ENCODE measurements at places on chromosomes 4 and X.

GRCh38 chrX:46865281-46865680 lies 28.4 kb downstream of the RP2 start:
- DNase-seq = no peak

DNA sequence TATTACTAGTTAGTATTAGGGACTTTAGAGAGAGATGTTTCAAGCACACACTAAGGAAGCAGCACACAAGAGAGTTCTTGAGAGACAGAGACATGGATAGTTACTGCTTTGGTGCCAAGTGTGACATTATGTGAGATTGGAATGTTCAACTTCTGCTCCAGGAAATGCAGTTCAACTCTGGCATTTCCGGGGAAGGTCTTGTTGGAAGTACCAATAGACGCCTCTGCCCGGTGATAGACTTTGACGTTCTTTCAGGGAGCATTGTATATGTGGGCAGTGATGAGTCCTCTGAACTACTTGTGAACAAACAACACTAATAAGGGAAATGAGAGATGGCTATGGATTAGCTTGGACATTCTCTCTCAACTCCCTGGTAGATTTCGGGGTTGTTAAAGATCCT lies 638.1 kb upstream of the BOD1L1 start:
- DNase-seq = no peak

- DNase-seq = no peak
Observed at GRCh38 chr4:101067383-101067782, 279.9 kb downstream of the PPP3CA start.

DNA sequence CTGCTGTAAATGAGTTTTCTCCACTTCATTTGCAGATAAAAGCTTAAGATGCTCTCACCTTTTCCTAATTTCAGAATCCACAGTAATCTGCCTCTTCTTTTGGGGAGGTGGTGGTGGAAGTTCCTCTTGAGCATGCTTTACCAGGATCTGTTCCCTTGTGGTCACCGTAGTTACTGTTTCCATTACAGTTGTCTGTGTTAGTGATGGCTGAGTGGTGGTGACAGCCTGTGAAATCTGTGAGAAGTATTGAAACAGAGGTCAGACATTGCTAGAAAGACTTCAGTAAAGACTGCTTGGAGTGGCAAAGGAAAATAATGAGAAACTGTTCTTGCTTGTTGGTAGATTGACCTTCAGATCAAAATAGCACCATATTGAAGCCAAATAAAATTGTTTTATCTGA lies 666.2 kb downstream of the DMD start:
- DNase-seq = no peak

DNA sequence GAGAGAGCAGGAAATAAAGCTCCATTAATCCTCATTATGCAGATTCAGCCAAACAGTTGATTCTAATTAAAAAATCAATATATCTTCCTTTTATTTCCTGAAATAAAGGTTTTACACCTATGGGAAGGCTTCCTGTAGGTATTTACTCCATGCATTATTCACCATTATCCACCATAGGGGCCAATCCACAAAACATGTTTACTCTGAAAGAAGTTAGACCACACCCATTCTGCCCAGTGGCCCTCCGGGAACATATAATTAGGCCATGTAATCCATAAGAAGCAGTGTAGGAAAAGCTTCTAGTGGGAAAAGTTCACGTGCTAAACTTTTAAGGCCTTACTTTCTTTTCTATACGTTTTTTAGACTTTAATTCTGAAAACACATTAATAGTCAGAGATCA lies 57.7 kb downstream of the SAT1 start:
- DNase-seq = peak; percentile 25

DNA sequence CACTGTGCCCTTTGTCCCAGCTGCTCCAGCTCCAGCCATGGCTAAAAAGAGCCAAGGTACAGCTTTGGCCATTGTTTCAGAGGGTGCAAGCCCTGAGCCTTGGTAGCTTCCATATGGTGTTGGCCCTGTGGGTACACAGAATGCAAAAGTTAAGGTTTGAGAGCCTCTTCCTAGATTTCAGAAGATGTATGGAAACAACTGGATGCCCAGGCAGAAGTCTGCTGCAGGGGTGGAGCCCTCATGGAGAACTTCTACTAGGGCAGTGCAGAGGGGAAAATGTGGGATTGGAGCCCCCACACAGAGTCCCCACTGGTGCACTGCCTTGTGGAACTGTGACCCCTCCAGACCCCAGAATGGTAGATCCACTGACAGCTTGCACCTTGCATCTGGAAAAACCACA lies 70.9 kb upstream of the MSX1 start:
- DNase-seq = no peak

DNA sequence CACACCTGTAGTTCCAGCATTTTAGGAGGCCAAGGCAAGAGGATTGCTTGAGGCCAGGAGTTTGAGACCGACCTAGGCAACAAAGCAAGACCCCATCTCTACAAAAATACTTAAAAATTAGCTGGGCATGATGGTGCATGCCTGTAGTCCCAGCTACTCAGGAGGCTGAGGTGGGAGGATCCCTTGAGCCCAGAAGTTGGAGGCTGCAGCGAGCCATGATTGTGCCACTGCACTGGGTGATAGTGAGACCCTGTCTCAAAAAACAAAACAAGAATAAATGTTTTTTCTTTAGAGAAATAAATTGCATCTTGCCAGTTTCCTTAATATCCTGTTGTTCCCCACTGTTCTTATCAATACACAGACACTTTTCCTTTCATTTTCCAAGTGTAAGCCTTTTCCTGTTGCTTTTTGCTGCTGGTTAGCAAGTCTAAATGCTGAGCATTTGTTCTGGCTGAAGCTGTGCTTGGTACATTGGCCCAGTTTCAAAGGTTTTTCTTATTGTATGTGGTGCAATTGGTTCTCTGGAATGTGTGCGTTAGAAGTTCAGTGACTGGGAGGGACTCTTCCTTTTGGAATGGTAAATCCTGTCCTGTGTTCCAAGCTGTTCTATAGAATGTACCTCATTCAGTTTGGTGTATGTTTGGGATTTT lies 98.2 kb downstream of the AFF1 start:
- DNase-seq = no peak

DNA sequence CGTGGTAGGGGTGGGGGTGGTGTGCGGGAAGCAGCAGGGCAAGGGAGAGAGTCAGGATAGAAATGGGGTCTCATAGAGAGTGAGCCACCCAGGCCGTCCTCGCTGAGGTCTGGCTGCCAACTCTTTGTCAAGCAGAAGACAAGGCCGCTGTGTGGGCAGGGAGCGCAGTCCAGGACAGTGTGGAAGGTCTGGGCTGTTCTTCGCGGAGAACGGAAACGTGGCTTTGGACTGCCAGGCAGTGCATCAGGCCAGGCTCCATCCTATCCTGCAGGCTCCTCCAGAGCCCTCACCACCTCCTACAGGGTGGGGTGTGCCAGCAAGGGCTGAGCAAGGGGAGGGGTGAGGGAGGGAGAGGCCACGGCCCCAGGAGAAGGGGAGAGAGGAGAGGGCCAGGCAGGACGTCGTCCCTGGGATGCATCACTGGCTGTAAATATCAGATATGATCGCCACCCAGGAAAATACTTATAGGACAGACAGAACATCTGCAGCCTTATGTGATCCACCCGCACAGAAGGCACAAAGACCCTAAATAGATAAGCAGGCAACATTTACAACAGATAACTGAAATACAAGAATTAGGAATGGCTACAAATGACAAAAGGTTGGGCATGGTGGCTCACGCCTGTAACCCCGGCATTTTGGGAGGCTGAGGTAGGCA lies 85.3 kb downstream of the ABLIM2 start:
- DNase-seq = no peak

GRCh38 chrX:1592470-1593142 lies 1.2 kb downstream of the AKAP17A start:
- no peak for DNase-seq

DNA sequence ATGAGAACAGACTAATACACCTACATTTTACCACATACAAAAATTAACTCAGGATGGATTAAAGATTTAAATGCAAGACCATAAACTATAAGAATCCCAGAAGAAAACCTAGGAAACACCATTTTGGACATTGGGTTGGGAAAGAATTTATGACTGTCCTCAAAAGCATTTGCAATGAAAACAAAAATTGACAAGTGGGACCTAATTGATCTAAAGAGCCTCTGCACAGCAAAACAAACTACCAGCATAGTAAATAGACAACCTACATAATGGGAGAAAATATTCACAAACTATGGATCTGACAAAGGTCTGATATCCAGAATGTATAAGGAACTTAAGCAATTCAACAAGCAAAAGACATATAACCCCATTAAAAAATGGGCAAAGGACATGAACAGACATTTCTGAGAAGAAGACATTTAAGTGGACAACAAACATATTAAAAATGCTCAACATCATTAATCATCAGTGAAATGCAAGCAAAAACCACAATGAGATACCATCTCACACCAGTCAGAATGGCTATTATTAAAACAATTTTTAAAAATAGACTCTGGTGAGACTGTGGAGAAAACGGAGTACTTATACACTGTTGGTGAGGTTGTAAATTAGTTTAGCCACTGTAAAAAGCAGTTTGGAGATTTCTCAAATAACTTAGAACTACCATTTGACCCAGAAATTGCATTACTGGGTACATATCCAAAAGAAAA lies 221.7 kb upstream of the DIPK2B start:
- DNase-seq = no peak

DNA sequence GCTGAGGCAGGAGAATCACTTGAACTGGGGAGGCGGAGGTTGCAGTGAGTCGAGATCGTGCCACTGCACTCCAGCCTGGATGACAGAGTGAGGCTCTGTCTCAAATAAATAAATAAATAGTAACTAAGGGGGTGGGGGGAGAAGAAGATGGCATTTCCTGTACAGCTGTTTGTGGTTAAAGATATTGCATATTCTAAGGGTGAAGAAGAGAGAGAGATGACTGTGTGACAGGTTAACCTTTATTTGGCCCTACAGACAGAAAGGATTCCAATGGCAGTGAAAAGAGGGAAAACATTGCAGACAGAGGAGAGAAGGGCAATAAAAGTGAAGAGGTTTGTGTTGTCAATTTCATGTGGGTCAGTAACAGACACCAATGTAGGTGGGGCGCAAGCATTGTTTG lies 9.4 kb downstream of the TASL start:
- no peak for DNase-seq

- no peak for DNase-seq
Observed at GRCh38 chr4:8855818-8856245, 15.8 kb downstream of the HMX1 start.

GRCh38 chr4:124179506-124180186 lies 532.9 kb downstream of the ANKRD50 start:
- DNase-seq = no peak

DNA sequence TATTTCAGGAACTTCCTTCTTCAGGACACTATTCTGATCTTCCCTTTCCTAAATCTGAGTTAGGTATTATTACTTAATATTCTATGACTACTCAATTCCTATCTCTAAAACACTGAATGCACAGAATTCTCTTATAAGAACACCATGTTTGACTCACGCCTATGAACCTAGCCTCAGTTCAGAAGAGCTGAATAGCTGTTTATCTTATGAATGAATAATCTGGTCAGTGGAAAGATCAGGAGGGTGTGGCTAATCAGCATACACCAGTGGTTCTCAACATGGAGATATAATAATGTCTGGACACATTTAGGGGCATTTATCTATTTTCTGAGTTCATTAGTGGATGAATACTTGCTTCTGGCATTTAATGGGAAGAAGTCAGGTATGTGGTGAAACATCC lies 24.2 kb downstream of the EPHA5 start:
- no peak for DNase-seq

DNA sequence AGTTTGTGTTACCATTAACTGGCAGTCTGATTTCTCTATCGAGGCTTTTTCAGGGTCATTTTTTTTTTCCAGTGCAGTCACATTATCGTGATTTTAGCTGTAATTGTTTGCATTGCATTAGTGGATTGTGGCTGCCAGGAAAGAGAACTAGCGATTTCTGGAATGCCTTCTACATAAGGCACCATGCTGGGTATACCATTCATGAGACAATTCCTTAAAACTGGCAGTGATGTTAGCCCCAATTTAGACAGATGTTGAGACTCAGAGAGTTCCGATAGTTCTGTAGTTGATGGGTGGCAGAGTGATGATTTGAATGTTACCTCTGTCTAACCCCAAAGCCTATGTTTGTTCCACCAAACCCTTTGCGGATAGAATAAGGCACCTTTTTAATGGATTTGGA lies 175.4 kb upstream of the TENM3 start:
- DNase-seq = no peak

DNA sequence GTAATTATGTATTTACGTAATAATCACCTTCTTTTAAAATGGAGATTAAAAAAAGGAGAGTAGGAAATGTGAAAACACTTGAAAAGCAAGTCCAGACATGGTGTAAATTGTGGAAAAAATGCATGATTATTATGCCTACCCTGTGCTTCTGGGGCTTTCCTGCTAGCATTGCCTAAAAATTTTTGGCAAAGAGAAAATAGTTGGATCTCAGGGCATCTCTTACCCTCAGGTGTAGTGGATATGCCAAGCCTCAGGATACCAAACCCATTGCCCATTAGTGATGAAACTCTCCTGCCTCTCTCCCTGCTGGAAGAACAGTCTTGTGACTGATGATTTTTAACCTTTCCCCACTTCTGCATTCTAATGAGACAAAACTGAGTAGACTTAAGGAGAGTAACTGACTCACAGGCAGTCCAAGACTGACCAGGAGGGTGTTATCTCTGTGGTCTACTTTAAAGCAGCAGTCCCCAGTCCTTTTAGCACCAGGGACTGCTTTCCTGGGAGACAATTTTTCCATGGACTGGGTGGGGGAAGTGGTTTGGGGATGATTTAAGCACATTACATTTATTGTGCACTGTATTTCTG lies 174.6 kb downstream of the ZNF330 start:
- no peak for DNase-seq

- DNase-seq = no peak
Observed at GRCh38 chrX:109600237-109600651, 24.7 kb downstream of the KCNE5 start.

DNA sequence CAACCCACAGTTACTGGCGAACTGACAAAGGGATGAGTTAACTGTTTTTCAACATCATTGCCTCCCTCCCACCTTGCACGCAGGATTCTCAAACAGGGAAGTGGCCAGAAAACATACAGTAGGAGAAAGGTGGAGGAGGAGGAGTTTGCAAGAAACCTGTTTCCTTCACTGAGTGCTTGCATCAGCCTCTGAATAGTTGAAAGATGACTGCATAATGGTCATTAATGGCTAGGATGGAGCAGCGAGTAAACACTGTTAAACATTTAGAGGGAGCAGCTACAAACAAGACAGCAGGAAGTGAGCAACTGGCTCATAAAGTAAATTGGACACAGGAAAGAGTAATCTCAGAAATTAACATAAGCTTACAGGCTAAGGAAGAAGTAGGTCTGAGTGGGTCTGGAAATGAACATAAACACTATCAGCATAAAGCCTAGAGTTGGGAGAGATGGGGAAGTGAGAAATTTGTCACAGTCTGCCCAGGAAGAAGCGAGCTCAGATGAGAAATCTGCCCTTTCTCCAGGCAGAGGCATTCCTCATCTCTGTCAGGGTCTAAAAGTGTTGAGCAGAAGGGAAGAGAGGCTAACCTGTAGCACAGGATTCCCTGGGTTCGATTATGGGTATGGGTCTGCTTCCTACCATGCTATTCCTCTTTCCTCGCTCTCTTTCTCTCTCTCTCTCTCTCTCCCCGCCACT lies 38.6 kb downstream of the TRPC5OS start:
- peak; percentile 27 for DNase-seq

GRCh38 chr4:183146478-183146877 lies 47.4 kb downstream of the WWC2 start:
- no peak for DNase-seq
